ENCODE measurements at places on chromosomes 13 and 19.

DNA sequence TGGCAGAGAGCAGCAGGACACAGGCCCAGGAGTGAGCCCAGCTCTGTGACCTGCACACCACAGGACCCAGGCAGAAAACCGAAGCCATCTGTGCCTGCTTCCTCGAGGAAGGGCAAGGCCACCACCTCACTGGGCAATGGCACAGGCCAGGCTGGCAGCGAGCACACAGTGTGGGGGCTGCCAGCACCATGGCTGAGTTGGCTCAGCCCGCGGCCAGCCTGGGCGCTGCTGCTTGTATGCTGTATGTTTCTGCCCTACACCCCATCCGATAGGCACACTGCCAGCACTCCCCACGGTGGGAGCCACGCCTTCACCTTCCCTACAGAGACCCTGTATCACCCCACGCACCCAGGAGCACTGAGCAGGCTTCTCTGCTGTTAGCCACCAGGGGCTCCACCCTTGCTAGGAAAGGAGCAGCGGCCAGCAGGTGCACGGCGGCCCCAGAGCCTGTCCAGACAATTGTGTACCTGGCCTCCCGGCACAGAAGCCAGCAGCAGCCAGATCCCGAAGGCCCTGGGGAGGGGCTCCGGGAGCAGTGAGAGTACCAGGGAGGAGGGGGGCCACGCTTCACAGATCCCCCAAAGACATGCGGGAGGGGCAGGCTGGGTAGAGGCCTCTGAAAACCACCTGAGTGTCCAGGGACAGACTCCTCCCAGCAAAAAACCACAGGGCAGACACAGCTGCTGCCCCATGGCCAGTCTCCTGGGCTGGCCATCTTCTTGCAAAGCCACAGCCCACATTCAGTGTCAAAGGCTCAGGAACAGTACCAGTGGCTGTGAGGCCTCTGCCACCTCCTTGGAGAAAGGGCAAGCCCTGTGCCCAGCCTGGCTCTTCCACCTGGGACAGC, 56.1 kb downstream of the MLLT1 start:
- no peak overlapping the region for H3K4me3 ChIP-seq
- no peak overlapping the region for H3K27ac ChIP-seq
- H3K36me3 ChIP-seq: peaks cover 78% of the 10 kb centered on the region
- no peaks in the 10 kb centered on the region for H3K27me3 ChIP-seq
- no peak for DNase-seq
- peaks cover 1% of the 10 kb centered on the region for H3K4me1 ChIP-seq

DNA sequence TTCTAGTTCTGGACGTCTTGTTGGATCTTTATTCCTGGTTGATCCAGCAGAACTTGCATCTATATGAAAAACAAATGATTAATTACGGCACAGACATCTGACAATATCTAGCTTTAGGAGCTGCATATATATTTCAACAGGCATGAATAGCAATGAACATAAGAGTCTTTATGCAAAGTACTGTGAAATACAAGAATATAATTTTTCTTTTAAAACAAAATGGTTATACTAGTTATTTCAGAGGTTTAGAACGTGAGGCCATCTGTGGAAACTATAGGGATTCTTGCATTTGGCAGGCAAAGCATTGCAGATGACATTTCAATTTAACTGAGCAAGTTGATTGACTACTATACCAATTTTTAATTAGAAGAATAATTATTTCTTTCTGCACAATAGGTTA, 40.5 kb downstream of the EFNB2 start:
- no peak overlapping the region for H3K27ac ChIP-seq
- peaks cover under 1% of the 10 kb centered on the region for H3K4me1 ChIP-seq
- no peaks in the 10 kb centered on the region for H3K27me3 ChIP-seq
- no peak overlapping the region for H3K4me3 ChIP-seq

DNA sequence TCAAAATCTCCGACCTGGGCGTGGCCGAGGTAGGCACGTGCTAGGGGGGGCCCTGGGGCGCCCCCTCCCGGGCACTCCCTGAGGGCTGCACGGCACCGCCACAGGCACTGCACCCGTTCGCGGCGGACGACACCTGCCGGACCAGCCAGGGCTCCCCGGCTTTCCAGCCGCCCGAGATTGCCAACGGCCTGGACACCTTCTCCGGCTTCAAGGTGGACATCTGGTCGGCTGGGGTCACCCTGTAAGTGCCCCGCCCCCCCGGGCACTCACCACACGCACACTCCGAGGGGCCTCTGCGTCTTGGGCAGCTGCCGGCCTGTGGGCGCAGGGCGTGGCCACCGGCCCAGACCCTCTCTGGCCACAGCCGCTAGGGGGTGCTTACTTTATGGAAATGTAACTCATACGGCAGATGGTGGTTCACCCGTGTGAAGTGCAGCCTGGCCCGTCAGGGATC, 14.9 kb downstream of the STK11 start:
- H3K27ac ChIP-seq: no peak overlapping the region
- H3K36me3 ChIP-seq: peaks cover 50% of the 10 kb centered on the region
- no peak for DNase-seq
- peaks cover under 1% of the 10 kb centered on the region for H3K4me1 ChIP-seq

GRCh38 chr19:16235811-16236652, 38.3 kb downstream of the AP1M1 start:
- H3K4me1 ChIP-seq: no peaks in the 10 kb centered on the region
- peak overlapping the region; percentile 0 for H3K27ac ChIP-seq
- no peaks in the 10 kb centered on the region for H3K27me3 ChIP-seq
- H3K4me3 ChIP-seq: no peak overlapping the region

GRCh38 chr13:47549219-47549752, 451.8 kb downstream of the SUCLA2 start:
- H3K27ac ChIP-seq: no peak overlapping the region
- H3K36me3 ChIP-seq: no peaks in the 10 kb centered on the region
- H3K4me3 ChIP-seq: no peak overlapping the region
- H3K4me1 ChIP-seq: no peaks in the 10 kb centered on the region
- H3K27me3 ChIP-seq: no peaks in the 10 kb centered on the region

- H3K4me1 ChIP-seq: peaks cover 9% of the 10 kb centered on the region
- no peak overlapping the region for H3K4me3 ChIP-seq
- no peak overlapping the region for H3K27ac ChIP-seq
- peak; percentile 44 for DNase-seq
These were observed 1.9 kb downstream of the JSRP1 start for GRCh38 chr19:2254064-2254872.

GRCh38 chr19:41799444-41800000, 3.1 kb downstream of the CEACAM3 start:
- H3K4me3 ChIP-seq: no peak overlapping the region
- H3K4me1 ChIP-seq: no peaks in the 10 kb centered on the region
- no peaks in the 10 kb centered on the region for H3K36me3 ChIP-seq
- no peak overlapping the region for H3K27ac ChIP-seq
- no peaks in the 10 kb centered on the region for H3K27me3 ChIP-seq
- DNase-seq: no peak

DNA sequence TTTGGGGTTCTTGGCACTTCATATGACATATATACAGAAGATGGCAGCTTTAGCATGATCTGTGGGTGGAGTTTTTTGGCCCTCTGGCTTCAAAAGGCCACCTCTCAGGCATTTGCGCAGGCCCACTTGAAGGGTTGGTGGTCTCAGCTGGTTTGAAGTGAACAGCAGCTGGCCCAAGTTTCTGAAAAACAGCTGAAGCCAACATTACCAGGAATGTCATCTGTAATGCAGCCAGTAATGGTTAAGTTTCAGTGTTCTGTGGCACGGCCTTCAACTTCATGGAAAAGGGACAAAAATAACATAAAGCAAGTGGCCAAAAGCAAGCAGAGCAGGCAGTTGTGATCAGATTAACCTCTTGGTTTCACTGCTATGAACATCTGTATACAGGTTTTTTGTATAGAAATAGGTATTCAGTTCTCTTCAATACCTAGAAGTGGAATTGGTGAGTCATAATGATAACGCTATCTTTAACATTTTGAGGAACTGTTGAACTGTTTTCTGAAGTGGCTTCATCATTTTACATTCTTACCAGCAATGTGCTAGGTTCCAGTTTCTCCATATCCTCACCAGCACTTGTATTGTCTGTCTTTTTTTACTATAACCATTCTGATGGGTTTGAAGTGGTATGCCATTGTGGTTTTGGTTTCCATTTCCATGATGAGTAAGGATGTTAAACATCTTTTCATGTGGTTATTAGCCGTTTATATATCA, 245.4 kb downstream of the SHISA2 start:
- no peaks in the 10 kb centered on the region for H3K36me3 ChIP-seq
- no peaks in the 10 kb centered on the region for H3K27me3 ChIP-seq
- H3K4me3 ChIP-seq: no peak overlapping the region
- no peak overlapping the region for H3K27ac ChIP-seq

DNA sequence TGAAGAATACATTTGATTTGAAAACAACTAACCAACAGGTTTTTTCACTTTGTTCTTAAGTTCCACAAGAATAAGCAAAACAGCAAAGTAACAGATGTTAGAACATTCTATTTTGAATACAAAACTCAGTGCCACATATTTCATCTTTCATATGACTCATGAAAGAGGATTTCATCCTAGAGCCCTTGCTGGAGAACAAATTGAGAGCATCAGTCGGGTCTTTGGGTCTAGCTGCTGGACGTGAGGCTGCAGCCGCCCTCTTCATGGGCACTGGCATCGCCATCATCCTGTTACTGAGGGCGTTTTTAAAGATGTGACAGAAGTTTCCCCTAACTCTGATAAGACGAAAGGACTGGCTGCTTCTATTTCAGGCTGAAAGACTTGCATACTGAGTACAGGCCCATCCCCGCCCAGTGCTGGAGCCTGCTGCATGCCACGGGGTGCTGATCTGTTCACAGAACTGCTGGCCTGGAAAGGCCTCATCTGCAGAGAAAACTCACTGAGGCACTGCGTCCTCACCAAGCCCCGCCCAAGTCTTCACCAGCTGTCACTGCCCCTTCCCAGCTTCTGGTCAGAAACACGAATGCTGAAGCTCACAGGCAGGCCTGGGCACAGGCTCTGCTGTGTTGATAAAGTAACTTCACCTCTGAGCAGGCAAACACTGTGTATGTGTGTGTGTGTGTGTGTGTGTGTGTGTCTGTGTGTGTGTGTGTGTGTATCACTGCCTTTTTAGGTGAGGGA, 101.4 kb downstream of the TUBGCP3 start:
- H3K36me3 ChIP-seq: peaks cover 2% of the 10 kb centered on the region
- H3K27me3 ChIP-seq: no peaks in the 10 kb centered on the region
- no peaks in the 10 kb centered on the region for H3K4me1 ChIP-seq
- H3K27ac ChIP-seq: no peak overlapping the region
- no peak overlapping the region for H3K4me3 ChIP-seq
- DNase-seq: no peak

DNA sequence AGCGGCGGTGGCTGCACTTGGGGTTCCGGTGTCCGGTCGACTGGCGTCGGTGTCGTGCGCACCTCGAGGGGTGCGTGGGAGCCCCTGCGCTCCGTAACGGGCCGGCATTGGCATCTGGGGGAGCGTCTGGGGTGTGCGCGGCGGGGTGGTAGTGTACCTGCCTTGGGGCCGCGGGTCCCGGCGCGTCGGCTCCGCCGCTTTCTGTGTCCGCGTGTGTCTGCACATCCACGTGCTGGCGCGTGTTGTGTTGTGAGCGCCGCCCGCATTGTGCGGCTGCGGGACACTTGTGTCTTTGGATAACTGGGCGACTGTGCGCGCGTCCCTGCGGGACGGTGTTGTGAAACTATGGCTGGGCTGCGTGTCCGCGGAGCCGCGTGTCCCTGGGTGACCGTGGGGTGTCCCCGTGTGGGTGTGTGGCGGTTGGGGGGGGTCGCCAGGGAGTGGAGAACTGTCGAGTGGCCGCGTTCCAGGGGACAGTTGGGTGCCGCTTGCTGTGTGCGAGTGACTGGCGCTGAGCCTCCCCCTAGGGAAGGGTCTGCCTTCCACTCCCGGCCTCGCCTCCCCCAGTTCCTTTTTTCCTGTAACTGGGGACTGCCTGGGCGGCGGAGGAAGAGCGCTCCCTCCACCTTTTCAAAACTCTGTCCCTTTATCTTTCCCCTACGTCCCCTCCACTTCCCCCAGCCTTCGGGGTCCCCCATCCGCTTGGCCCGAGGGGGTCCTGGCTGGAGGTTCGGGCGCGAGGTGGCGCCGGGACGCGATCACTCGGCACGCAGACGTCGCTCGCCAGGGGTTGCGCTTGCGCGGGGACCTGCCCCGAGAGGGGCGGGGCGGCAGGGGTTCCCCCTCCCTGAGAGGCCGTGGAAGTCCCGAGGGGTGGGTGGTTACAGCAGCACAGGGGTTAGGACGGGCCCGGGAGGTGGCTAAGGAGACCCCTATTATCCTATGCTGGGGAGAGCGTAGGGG, 5.7 kb upstream of the NFIC start:
- H3K36me3 ChIP-seq: no peaks in the 10 kb centered on the region
- peak overlapping the region; percentile 60 for H3K4me3 ChIP-seq
- DNase-seq: peak; percentile 79
- no peaks in the 10 kb centered on the region for H3K4me1 ChIP-seq

DNA sequence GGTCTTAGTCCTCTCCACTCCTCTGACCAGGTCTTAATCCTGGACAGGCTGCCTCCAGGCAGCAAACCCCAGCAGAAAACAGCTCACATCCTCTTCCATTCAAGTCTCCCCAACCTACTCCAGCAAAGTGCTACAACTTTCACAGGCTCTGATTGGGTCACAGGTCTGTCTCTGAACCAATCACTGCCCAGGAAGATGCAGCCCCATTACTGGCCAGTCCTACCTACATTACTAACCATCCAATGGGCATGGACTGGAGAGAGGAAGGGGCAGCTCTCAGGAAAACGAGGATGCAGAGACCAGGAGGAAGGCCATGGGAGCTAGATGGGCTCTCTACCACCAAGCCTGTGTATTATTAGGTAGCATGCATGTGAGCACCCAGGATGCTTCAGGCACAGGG, 12.2 kb downstream of the MED26 start:
- no peaks in the 10 kb centered on the region for H3K27me3 ChIP-seq
- no peak for DNase-seq
- H3K36me3 ChIP-seq: no peaks in the 10 kb centered on the region

DNA sequence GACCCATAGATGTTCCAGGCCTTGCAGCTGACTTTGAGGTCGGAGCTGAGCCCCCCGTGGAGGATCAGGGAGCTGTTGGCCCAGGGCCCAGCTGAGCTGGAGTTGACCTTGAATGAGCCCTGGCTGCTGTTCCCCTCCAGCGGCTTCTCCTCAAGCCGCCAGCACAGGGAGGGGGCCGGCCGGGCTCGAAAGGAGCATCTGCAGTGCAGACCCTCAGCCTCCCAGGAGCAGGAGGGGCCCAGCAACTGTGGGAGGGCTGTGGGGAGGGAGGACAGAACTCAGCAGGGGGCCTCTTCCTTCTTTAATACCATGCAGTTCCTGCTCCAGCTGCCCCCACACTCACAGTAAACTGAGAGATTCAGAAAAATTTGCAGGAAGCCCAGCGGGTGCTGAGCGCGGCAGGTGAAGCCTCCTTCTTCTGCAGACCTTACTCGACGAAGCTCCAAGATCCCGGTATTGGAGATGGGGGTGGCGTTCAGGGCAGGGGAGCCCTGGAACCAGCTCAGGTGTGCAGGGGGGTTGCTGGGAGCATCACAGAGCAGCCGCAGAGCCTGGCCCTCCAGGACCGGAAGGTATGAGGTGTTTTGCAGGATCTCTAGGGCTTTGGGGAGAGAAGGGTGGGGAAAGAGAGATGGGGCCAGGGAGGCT, 2.6 kb downstream of the SIGLEC5 start:
- H3K27ac ChIP-seq: no peak overlapping the region
- no peaks in the 10 kb centered on the region for H3K36me3 ChIP-seq
- peaks cover 3% of the 10 kb centered on the region for H3K4me1 ChIP-seq
- no peaks in the 10 kb centered on the region for H3K27me3 ChIP-seq

Data from trophoblast cell (in vitro differentiated cells and primary cell).